ENCODE measurements at places on chromosomes 1 and 21.

DNA sequence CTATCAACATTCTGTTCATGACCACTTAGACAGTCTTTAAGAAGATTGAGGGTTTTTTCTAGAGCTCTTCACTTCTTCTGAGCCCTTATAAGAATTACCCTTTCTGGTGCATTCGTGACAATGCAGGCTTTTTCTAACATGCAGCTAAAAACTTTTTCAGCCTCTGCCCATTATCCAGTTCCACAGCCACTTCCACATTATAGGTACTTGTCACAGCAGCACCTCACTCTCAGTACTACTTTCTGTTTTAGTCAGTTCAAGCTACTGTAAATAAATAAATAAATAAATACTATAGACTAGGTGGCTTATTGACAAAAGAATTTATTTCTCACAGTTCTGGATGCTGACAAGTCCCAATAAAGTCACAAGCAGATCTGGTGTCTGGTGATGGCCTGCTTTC lies 284.4 kb upstream of the PKN2 start:
- DNase-seq, result no peak

GRCh38 chr1:228141226-228142044 lies 1.4 kb downstream of the GUK1 start:
- DNase-seq, result peak; percentile 85

- DNase-seq, result no peak
Observed at GRCh38 chr1:206003854-206004800, 932 bp upstream of the RAB7B start.

DNA sequence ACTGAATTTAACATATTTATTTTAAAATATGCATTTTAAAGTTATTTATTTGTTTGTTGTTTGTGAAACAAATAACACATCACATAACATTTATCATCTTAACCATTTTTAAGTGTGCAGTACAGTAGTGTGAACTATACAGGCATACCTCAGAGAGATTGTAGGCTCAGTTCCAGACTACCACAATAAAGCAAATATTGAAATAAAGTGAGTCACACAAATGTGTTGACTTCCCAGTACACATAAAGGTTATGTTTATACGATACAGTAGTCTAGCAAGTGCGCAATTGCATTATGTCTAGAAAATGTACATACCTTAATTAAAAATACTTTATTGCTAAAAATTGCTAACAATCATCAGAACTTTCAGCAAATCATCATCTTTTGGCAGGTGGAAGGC lies 739.4 kb upstream of the ADGRL4 start:
- DNase-seq, result no peak

GRCh38 chr21:44083631-44084291 lies 23.4 kb upstream of the PWP2 start:
- DNase-seq, result peak; percentile 90

- peak; percentile 68 for DNase-seq
Observed at GRCh38 chr1:156154317-156154749, 948 bp downstream of the SEMA4A start.

GRCh38 chr21:15809818-15810217 lies 80.0 kb downstream of the USP25 start:
- no peak for DNase-seq

DNA sequence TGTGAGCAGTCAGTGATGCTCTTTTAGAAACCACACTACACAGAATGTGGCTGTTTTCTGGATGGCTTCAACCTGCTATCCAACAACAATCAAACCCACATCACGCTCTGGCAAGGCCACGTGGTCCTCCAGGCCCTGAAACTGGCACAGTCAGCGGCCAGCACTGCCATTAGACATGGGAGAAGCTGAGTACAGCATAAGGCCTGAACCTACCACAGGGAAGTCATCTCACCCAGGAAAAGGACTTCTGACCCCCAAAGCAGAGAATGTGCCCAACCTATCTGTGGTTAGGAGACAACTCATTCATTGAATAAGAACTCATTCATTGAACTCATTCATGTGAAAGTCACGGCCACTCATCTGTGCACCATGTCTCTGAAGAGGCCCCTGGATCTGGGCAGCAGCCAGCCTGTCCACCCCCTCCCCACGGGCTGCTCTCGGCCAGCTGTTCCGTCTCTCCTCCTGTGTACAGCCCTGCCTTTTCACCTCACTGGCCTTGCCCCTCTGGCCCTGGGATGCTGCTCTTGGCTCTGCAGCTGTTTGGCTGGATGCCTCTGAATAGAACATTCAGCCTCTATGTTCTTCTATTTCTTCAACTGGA lies 41.1 kb downstream of the C1orf198 start:
- peak; percentile 47 for DNase-seq

- no peak for DNase-seq
Observed at GRCh38 chr1:38094711-38095290, 48.2 kb upstream of the POU3F1 start.

GRCh38 chr1:79568411-79568810 lies 561.9 kb upstream of the ADGRL4 start:
- no peak for DNase-seq

GRCh38 chr1:216140730-216141524 lies 282.3 kb downstream of the USH2A start:
- DNase-seq, result no peak

DNA sequence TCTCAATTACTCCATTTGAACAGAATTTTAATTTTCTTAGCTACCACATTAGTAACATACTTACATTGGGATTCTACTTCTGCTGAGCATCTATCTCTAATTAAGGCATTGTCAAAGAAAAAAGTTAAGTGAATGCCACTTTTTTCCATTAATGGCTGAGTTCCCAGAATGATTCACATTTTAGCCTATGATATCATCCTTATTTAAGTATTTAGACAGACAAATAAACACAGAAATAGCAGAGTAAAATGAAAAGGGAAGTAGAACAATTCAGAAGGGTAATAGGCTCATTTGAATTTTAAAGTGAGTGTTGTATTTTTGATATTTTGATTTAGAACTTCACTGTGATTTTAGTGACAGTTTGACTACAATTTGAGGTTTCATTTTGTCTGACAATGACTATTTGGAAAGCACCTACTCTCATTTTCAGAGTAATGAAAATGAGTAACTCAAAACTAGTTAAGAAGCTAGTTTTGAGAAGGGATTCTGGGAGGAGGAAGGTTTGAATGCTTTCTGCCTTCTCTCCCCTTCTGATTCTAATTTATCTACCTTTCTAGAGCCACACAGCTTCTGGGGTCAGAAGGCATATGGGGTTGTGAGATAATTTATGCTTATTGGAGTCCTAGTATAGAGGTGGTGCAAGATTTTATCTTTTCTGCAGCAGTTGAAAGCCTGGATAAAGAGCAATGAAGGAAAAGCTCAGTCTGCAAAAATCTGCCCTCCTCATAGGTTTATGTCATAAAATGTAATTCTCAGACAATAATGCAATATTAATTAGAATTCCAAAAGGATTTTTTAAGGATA lies 15.5 kb downstream of the LYPLAL1 start:
- no peak for DNase-seq

- no peak for DNase-seq
Observed at GRCh38 chr1:207872621-207873020, 38.3 kb downstream of the CD34 start.

DNA sequence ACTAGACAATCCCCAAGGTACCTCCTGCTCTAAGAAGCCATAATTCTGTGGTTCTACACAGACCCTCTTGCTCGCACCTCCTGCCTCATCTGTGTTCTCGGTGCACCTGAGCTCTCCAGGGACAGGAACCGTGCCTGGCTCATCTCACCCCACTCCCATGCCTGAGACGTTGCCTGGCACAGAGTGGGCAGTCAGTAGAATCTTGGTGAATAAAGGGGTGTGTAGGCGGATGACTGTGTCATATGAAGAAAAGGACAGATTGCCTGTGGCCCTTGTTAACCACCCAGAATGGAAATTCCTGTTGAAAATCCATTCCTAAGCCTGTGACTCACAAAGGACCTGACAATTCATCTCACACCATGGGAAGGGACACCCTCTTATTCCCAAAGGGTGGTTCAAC lies 92.9 kb downstream of the KCNN3 start:
- no peak for DNase-seq

DNA sequence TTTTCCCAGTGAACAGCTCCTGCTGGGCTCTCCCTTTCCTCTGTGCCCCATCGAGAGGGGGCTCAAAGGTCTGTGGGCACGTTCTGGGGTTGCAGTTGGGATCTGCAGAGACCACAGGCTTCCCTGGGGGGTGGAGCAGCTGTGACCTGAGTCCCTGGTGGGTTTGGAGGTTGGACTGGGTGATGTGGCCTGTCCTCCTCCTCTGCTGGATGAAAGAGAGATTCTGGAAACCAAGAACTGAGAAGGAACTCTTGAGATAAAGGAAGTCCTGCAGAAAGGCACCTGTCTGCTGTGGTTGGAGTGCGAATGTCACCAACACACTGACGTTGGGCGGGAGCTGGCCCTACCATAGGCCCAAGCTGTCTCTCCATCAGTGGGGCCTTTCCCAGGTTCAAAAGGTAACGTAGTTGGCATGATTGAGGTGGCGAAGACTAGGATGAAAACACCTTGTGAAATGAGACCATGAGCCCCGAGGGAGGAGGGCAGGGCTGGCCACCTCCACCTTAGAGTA lies 35.8 kb upstream of the ETV3 start:
- no peak for DNase-seq

DNA sequence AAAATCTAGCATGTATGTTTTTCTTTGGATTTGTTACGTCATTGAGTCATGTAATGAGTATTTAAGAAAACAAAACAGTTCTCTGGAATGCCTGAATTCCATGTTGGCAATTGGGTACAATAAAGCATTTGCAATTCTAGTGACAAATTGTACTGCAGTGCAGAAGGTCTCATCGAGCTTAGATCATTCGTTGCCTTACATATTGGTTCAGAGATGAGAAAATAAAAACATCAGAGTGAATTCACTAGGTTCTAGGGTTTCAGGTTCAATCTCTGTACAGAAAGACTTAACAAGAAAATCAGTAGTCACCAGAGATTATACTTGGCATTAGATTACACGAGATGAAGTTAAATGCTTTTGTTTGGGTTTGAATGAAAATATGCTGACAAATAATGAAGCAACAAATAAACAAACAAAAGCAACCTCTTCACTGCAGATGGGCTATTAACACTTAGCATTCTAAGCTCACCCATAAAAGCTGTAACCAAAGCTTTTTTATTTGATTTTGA lies 124.7 kb downstream of the RYR2 start:
- DNase-seq, result no peak

GRCh38 chr1:205082431-205082830 lies 1.8 kb downstream of the TMEM81 start:
- DNase-seq, result no peak

- no peak for DNase-seq
Observed at GRCh38 chr1:72009173-72010093, 272.9 kb downstream of the NEGR1 start.

DNA sequence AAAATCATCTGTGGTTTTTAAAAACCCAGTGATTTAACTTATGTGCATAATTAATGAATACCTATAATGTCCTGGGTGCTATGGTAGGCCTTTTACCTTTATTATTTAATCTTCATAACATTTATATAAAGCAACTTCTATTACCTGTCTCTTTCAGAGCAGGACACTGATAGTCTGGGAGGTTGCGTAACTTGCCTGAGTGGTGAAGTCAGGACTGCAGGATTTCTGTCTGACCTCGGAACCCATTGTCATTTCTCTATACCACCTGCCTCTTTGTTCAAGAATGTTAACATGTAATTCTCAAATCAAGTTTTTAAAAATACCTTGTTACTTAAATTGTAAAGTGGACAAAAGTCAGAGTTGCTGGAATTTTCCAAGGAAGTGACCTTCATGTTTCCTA lies 41.0 kb upstream of the BACH1 start:
- DNase-seq, result no peak

DNA sequence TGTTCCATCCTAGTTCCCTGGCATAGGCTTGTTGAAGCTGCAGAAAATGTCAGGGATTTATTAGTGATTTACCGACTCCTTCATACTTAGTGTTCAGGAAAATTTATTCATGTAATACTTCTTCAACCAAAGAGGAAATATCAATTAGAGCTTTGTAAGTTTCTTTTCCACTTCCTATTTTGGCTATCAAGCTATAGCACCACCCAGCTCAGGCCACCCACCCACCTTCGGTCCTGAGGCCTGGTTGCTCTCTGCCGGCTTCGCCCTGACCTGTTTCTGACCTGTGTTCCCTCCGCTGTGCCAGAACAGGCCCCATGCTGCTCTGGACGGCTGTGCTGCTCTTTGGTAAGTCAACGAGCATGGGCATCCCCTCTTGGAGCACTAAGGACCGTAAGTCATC lies at the start of gene FCRL6:
Gene FCRL6 (plus strand): TSS at position 250 of the 400 bp plus-strand sequence. CDS start 65 bp downstream, at position 315.
- no peak for DNase-seq

DNA sequence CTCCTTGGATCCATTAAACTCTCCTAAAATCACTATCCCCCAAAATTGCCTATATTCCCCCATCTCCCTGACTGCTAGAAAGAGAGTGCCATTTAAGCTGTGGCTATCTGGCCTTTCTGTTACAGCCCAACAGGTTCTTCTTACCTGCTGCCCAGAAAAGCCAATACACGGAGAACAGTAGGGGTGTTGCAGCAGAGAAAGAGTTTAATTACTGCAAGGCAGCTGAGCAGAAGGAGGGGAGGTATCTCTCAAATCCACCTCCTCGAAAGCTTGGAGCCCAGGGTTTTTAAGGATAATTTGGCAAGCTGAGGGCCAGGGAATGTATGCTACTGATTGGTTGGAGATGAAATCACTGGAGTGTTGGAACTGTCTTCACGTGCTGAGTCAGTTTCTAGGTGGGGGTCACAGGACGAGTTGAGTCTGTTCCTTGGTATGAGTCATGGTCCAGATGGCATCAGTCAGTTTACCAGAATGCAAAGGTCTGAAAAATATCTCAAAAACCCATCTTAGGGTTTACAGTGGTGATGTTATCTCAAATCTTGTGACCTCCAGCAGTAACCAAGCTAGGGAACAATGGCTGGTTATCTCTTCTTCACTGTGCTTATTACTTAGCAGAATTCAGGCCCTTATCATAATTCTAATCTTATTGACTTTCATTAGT lies 89.8 kb downstream of the SMYD3 start:
- no peak for DNase-seq

DNA sequence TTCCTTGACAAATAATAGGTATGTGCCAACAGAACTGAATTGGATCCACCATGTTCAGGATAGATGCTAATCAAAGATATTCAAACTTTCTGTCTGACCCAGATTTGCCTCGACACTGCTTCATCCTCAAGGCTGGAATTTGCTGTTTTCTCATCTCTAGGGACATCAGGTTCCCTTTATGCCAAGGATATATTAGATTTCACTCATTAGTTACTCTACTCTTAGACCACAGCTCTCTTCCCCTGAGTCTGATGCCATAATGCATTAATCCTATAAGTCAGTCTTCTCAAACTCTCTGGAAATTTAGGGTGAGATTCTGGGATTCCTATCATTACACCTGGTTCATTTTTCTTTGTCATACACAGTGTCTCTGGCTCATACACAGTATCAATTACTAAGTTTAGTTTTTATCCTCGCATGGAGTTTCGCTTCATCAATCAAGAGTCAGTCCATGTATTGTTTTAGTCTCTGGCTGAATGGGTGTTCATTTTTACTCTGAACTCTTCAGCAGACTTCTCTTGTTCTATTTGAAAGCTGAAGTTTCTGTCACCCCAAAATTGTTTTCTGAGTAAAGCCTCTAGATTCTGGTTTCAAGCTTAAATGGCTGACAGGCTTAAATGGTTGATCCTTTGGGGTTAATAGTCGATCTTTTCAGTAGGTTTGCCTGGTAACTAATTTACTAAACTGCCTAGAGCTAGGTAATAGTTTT lies 9.3 kb upstream of the DCAF6 start:
- no peak for DNase-seq

GRCh38 chr1:96845464-96845863 lies 123.9 kb downstream of the PTBP2 start:
- DNase-seq, result peak; percentile 80

- DNase-seq, result no peak
Observed at GRCh38 chr1:153556348-153556747, 7.3 kb upstream of the S100A3 start.

Measured in activated CD4-positive, alpha-beta T cell treated with anti-CD3 and anti-CD28 coated beads, Interleukin-2, amount 10 ng/mL, durations not matched to agents 24 days and 14 days (primary cell).